ENCODE measurements at places on chromosomes 13 and 19. TPM values are rescaled to one million over a fixed set of nuclear protein-coding genes. Genes with fewer than 3 reads are reported as not detected.

TNFSF13B gene
- 0.94 TPM for total RNA-seq

ZNF304 gene
- total RNA-seq, result 6.0 TPM

PLVAP gene
- 11.8 TPM for total RNA-seq

ICAM4 gene
- total RNA-seq, result 1.1 TPM

CRTC1 gene
- 2.0 TPM for total RNA-seq

VAV1 gene
- total RNA-seq, result not detected

CRLF1 gene
- total RNA-seq, result under 0.01 TPM
